ENCODE measurements at places on chromosomes 12 and 14.

GRCh38 chr12:102602521-102602920, 122.2 kb upstream of the IGF1 start:
- DNase-seq = no peak

DNA sequence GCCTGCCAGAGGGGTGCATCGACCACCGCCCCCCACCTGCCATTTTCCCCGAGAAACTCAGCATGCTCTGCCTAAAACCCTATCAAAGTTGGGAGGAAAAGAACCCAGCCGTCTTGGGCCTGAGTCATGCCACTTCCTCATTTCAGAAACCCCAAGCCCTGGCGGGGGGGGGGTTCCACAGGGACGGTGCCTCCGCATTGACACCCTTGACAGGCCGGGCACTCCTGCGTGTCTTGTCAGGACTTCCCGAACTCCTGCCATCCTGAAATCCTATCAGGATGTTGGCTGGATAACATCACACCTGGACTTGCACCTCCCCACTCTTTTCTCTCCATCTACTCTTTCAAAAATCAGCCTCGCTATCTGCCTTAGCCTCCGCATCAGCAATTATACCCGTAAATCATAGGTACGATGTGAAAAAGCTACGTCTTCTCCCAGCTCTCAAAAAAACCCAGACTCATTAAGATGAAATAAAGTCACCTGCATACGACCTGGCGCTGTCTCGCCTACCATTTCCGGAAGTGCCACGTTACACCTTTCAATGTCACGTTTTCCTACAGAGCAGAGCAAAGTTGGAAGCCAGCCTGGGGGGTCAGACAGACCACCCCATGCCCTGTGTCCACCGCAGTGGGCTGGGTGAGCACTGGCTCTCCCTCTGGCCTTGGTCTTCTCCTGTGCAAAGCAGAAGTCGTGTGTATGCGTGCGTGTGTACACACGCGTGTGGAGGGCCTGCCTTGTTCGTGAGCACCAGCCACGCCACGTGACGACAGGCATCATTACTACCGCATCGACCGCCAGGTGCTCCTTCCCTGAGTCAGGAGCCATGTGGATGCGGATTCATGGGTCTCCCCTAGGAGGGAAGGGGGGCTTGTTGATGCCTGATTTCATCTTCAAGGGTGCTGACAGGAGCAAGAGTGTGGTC, 96.7 kb downstream of the RFLNA start:
- DNase-seq = no peak

DNA sequence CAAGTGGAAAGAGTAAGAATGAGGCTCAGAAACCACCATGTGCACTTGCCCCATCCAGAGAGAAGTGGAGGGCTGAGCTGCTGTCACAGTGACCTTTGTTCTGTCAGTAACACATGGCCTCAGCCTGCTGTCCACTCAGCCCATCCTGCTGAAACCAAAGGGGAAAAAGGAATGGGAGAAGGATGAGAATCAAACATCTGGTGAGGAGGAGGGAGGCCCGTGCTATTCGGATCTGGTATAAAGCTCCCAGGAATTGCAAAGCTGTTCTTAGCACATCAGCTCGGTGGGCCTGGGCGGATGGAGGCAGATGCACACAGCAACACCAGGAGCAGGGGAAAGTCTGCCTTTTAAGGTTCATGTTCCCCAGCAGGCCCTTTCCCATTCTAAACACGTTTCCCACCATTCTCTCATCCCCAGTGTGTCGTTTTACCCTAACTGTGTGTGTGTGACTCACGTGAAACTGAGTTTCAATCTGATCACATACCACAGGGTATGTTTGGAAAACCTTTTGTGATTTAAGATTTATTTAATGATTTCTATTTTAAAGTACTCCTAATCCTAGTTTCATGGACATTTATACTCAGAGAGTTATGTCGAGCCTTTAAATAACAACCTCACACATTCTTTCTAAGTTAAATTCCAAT, 36.8 kb downstream of the RTRAF start:
- DNase-seq = no peak

DNA sequence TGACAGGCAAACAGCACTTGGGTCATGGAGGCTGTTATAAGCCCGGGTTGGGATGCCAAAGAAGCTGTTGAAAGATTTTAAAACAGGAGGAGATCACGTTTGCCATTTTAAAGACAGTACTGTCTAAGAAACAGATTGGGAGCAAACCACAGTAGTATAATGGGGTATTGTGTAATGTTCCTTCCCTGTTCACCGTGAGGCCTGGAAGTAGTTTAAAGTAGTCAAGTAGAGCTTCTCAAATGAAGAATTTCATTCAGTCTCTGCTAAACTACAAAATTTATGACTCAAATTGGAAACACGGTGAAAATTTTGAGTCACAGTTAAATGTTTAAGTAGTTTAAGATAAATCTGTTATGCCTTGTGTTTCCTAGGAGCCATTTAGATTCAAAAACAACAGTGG, 35.8 kb downstream of the ATP2A2 start:
- DNase-seq = no peak

- no peak for DNase-seq
These were observed 267.6 kb downstream of the DUSP6 start for GRCh38 chr12:89084751-89085150.

DNA sequence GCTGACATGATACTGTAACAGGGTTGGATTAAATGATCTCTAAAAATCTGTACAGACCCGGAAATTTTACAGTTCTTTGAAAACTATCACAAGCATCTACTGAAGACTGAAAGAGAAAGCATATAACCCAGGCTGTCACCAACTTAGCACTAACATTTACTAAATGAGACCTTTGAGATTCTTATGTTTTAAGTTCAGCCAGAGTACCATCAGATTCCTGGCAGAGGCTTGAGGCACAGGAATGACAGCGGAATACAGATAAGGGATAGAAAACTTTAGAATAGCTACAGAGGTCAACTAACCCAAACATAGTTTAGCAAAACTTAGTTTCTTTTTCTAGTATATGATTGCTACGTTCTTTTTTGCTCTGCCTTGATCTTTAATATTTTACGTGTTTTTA, 91.6 kb upstream of the FERMT2 start:
- DNase-seq = no peak

DNA sequence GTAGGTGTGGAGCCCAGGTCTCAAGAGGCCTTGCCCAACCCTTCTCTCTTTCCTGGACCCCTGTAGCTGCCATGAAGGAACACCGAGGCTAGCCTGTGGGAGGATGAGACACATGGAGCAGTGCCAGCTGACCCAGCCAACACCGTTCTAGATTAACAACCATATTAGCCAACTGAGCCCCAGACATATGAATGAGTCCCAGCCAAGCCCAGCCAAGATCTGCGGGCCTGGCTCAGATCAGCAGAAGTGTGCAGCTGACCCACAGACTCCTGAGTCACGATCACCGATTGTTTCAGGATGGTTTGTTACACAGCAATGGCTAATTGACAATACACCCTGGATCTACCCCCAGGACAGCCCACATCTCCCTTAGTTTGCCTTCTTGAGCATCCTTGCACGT, 82.1 kb downstream of the NTF3 start:
- no peak for DNase-seq

GRCh38 chr12:15050659-15051058, 77.8 kb downstream of the PDE6H start:
- DNase-seq = no peak

DNA sequence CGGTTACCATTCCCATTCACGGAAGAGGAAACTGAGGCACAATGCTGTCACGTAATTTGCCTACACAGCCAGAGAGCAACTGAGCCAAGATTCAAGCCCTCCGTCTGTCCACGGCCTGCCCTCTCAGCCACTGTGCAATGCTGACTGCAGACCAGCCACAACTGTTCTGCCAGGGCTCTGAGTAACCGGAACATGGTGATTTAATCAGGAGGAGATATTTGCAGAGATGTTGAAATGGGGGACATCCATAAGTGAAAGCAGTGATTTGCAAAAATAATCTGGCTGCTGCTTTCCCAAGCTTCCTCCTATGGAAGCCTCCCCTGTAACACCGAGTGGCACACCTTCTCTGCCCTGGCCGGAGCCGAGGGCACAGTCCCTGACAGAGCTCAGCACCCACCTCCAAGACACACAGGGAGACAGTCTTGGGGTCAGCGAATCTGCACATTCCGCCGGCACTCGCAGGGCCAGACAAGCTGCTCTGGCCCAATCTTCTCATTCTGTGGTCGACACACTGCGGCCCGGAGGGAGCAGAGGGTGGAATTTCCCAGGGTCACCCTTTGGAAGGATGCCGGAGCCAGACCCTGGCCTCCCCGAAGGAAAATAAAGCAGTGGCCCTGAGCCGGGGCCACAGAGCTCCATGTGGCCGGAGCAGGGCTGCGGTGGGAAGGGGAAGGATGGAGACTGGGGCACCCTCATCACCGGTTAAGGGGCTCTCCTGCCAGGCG, 158.2 kb upstream of the DIO3 start:
- no peak for DNase-seq

- no peak for DNase-seq
These were observed 53.4 kb downstream of the TRAFD1 start for GRCh38 chr12:112178796-112179195.

DNA sequence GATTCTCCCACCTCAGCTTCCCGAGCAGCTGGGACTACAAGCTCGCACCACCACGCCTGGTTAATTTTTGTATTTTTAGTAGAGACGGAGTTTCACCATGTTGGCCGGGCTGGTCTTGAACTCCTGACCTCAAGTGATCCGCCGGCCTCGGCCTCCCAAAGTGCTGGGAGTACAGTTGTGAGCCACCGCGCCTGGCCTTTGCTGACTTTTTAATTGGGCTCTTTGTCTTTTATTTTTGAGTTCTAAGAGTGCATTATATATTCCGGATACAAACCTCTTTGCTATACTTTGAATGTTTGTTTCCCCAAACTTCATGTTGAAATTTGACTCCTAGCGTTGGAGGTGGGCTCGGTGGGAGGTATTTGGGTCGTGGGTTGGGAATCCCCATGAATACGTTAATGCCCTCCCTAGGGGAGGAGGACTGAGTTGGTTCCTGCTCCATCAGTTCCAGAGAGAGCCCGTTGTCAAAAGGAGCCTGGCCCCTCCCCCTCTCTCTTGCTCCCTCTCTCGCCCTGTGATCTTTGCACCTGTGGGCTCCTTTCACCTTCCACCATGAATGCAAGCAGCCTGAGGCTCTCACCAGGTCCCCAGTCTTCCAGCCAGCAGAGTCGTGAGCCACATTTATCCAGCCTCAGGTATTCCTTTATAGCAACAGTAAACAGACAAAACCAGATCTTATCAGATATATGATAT, 103.2 kb upstream of the EVL start:
- peak; percentile 69 for DNase-seq

DNA sequence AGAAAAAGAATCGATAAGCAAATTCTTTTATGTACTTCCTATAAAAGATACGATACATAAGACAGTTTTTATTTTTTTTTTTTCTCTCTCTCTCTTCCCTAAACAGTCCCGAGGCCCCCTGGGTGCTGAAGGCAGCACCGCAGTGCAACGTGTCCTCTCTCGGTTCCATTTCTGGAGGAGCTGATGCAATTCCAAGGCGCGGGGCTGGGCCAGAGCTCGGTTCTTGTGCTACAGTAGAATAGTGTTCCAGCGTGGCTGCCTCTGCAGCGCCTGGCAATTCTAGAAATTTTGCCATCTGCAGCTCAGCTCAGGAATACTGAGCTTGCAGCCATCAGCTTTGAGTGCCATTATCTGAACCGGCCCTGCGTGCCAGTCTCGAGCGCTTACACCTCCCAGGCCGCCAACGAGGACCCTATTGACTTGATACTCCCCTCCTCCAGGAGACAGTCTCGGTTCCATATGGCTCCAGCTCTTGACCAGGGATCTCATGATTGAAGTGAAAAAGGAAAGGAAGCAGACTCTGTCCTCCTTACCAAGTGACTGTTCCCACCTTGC, 630 bp downstream of the ALDH1L2 start:
- no peak for DNase-seq

GRCh38 chr14:103562179-103562428, 353 bp downstream of the BAG5 start:
- DNase-seq = no peak

- DNase-seq = peak; percentile 74
These were observed 32.0 kb upstream of the SEL1L start for GRCh38 chr14:81565441-81566290.

DNA sequence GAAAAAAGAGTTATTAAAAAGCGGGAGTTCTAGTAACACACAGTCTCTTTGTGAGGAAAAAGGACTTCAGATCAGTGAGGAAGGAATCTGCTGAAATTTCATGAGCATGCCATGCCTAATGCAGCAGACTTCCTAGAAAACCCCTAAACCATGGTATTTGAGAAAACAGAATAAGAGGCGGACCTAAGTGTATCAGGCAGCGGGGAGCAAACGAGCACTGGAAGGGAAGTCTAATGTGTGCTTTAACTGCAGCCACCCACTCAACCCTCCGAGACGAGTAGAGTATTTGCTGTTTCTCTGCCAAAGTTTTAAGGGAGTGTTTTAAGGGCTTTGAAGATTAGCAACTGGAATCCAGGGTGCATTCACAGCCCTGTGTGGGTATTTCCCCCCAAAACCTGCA, 36.5 kb downstream of the ACADS start:
- no peak for DNase-seq

GRCh38 chr12:92295523-92295922, 149.9 kb upstream of the BTG1 start:
- DNase-seq = no peak

GRCh38 chr12:122870867-122871664, 24.9 kb downstream of the VPS37B start:
- DNase-seq = no peak

GRCh38 chr14:95255487-95255886, 64.2 kb downstream of the CLMN start:
- peak; percentile 90 for DNase-seq

- DNase-seq = no peak
These were observed 7.4 kb downstream of the PLBD2 start for GRCh38 chr12:113365639-113366395.

DNA sequence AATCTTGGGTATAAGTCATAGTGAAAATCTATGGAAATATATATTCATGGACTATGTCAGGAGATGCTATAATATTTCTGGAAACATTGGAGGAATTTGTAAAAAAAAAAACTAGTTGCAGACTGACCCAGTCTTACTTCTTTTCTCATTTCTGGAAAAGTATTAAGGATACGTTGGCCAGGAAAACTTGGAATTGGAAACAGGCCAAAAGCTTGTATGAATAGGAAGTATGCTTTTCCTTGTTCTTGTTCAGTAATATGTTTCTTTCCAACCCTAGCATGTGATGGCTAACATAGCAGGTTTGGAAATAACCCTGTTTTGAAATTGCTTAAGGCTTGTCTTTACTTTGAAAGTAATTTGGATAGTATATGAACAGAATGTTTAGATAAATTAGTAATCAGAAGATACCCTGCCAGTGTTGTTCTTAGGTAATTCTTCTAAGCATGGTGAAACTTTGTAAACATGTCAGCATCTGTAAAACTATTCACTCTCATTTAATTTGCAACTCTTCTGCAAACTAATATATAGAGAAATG, 316.2 kb downstream of the NPAS3 start:
- DNase-seq = no peak

- no peak for DNase-seq
These were observed 323.0 kb downstream of the FLRT2 start for GRCh38 chr14:85852906-85853305.

GRCh38 chr12:94190623-94191022, 42.2 kb downstream of the PLXNC1 start:
- no peak for DNase-seq

GRCh38 chr14:104397956-104398355, 181.6 kb upstream of the C14orf180 start:
- no peak for DNase-seq
